ENCODE measurements at places on chromosomes 12 and 14.

GRCh38 chr14:84273181-84273580 is 1256.8 kb upstream of the FLRT2 start:
- DNase-seq: no peak

DNA sequence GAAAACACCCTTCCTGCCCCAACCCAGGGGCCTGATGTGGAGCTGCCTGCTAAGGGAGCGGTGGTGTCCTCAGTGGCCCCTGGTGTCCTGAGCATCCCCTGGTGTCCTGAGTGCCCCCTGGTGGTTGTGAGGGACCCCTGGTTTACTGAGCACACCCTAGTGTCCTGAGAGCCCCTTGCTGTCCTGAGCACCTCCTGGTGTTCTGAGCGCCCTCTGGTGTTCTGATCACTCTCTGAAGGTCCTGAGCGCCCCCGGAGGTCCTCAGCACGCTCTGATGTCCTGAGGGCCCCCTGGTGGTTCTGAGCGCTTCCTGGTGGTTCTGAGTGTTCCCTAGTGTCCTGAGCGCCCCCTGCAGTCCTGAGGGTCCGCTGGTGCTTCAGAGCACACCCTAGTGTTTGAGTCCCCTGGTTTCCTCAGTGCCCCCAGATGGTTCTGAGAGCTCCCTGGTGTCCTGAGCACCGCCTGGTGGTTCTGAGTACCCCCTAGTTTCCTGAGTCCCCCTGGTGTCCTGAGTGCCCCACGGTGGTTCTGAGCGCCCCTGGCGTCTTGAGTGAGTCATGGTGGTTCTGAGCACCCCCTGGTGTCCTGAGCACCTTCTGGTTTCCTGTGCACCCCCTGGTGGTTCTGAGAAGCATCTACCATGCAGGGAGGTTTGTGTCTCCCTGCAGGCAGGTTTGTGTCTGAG is 1004.2 kb downstream of the TMEM121 start:
- DNase-seq: no peak

GRCh38 chr12:80602455-80602854 is 105.0 kb upstream of the MYF6 start:
- no peak for DNase-seq

DNA sequence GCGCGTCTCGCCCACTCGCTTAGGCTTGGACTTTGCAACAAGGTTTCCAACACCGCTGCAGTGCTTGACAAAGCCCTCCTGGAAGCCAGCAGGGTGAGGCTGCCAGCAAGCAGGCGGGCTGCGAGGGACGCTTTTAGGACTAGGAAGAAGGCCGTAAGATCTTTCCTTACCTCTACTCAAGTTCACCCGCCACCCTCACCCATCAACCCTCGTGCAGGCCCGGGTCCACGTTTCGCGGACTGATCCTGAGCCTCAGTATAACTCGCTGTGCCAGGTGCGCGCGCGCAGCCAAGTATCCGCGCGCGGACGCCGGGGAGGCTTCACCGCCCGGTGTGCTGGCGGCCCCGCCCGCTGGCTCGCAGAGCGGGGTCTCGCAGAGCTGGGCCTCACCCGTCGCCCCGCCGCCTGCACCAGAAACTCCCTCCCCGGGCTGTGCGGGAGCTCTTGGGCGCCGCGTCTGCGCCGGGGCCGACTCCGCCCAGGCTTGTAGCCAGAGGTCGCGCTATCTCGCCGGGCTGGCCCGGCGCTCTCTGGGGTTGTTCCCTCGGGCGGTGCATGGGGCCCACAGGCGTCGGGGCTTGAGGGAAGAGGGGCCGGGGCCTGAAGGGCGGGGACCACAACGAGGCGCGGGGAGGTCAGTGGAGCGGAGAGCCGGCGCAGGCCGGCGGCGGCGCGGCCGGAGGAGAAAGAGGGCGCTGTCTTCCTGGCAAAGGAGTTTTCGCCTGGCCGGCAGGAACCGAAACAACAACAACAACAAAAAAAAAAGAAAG is 7.6 kb upstream of the SIX1 start:
- DNase-seq: no peak

- no peak for DNase-seq
Observed at GRCh38 chr12:131897875-131898274, 3.5 kb downstream of the ULK1 start.
